ENCODE measurements at places on chromosomes 11 and 22.

GRCh38 chr11:117924631-117925170 is 4.5 kb downstream of the TMPRSS13 start:
- DNase-seq = no peak

- no peak for DNase-seq
These were observed 21.6 kb downstream of the ASPHD2 start for GRCh38 chr22:26450453-26451185.

GRCh38 chr11:35479731-35480130 is 45.7 kb downstream of the PAMR1 start:
- no peak for DNase-seq

DNA sequence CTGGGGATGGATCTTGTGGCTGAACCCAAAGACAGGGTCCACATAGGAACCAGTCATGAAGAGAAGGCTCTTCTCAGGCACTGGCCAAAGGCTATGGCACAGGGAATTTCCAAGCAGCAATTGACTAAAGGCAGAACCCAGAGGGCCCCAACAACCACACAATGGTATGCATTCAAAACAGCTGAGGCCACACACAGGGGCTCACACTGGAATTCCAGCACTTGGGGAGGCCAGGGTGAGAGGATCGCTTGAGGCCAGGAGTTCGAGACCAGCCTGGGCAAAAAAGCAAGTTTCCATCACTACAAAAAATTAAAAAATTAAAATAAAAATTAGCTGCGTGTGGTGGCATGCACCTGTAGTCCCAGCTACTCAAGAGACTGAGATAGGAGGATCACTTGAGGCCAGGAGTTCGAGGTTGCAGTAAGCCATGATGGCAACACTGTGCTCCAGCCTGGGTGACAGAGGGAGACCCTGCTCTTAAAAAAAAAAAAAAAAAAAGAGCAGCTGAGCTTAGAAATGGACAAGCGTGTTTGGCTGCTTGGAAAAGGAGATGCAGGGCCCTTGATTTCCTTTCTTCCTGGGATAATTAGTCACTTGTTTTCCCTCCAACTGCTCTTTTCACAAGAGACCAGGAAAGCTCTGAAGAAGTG is 44.6 kb downstream of the MYH9 start:
- DNase-seq = no peak

DNA sequence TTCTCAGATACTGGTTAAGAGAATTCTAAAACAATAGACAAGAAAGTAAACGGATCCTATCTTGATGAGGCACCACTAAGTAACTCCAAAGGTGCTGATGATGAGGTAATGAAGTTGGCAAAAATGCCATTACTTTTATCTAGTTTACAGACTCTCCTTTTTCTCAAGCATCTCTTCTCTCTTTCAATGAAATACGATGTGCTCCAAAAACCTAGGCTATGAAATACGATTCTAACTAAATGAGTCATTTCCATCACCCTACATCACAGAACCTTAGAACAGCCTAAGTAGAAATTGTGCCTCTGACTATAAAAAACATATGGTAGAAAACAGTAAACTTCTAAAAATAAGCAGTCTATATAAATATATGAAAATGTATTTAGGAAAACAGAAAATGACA is 58.9 kb upstream of the ARHGAP32 start:
- no peak for DNase-seq

DNA sequence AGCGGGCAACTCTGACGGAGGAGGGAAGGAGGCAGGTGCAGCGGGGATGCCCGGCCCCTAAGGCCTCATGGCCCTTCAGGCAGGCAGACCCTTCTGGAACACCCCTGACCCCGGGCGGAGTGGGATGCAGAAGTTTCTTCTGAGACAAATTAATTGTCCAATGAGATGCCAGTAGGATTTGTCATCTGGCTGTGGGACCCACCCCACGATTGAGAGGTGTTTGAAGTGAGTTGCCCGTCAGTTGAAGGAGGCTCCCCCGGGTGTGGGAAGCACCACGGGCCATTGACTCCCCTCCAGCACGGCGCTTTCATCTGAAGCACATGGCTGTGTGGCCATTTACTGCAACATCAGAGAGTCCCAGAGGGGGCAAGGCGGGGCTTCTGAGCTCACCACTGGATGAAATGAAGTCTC is 527.8 kb downstream of the BRD1 start:
- DNase-seq = no peak

DNA sequence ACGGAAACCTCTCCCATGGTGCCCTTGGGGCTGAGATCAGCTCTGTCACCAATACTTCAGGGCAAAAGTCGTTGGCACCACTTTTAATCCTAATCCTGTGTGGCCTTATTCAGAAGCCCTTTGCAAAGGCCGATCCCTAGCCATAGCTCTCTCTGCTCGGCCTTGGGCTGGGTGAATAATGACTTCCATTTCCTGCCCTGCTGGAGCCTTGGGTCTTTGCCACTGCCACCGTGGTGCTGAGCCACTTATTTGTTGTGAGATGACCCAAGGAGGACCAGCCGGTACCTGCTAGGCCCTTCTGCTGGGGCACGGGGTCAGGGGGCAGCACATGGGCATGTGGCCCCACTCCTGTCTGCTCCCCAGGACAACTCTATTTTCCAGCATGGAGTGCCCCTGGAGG is 188.2 kb downstream of the ST3GAL4 start:
- no peak for DNase-seq

DNA sequence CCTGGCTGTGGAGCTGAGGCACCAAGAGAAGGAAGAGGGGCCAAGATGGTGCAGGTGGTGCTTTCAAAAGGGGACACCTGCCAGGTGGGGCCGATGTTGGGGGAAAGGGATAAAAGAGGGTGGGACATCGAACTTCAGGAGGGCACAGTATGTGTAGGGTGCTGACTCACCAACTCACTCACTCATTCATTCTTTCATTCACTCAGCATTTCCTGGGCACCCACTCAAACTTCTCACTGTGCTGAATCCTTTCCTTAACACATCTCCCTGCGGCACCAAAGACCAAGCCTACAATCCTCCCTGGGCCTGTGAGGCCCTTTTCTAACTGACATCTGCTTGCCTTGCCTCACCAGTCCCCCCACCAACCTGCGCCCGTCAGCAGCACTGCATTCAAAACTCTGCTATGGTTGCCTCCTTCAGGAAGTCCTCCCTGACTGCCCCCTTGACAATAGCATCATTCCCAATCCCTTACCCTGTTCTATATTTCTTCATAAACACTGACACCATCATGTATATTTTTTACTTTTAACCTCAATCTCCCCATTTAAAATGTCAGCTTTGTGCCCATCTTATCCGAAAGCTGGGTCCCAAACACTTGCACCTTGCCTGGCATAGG is 246.6 kb downstream of the MN1 start:
- no peak for DNase-seq

DNA sequence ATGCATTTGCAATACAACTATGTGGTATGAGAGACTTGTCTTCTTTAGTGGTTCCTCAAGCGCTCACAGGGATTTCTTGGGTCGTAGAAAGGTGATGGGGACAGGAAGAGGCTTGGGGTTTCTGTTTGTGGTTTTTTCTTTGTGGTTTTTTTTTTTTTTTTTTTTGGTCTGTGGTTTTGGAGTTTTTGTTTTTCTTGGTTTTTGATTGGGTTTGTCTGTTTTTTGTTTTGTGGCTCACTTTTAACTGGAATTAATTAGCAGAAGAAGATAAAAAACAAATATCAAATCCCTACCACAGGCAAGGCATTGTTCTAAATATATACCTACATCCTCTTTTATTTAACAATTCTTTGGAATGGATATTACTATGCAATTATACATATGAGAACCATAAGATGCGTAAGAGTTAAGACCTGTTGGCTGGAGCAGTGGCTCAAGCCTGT is 5.5 kb downstream of the TTC28 start:
- DNase-seq = no peak

GRCh38 chr22:30041881-30042280 is 38.4 kb upstream of the HORMAD2 start:
- DNase-seq = no peak

GRCh38 chr11:46920755-46921154 is 2.4 kb upstream of the LRP4 start:
- no peak for DNase-seq

DNA sequence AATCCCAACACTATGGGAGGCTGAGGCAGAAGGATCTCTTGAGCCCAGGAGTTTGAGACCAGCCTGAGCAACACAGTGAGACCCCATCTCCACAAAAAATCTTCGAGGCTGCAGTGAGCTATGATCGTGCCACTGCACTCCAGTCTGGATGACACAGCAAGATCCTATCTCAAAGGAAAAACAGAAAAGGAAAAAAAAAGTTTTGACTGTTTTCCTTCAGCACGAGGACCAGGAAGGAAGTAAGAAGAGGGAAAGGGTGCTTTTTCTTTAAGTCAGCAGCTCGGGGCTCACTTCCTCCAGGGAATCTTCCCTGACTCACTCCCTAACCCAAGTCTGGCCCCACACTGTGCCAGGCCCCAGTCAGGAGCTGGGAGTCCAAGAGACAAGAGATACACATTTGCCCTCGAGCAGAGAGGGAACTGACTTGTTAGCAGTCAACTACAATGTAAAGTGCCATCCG is 14.2 kb downstream of the ARRB1 start:
- no peak for DNase-seq

DNA sequence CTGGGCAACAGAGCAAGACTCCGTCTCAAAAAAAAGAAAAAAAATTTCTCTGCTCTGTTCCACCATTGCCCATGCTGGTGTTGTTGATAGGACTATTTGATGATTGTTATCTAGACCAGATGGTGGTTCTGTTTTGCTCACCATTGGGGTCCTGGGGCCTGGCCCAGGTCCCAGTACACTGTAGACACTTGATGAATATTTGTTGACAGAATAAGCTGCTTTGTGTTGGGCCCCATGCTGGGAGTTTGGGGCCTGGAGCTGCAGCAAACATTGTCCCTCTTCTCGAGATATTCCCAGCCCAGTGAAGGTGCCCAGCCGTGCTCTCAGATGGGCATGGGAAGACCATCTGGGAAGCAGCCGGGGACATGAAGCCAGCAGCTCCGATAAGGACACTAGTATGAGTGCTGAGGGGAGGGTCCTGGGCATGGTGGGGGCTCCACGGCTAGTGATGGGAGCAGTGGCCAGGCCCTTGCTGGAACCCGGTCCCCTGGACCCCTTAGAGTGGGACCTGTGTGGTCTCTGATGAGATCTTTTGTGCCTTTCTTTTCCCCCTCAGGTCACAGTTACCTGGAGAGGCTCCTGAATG is 13.6 kb downstream of the INCENP start:
- DNase-seq = no peak

DNA sequence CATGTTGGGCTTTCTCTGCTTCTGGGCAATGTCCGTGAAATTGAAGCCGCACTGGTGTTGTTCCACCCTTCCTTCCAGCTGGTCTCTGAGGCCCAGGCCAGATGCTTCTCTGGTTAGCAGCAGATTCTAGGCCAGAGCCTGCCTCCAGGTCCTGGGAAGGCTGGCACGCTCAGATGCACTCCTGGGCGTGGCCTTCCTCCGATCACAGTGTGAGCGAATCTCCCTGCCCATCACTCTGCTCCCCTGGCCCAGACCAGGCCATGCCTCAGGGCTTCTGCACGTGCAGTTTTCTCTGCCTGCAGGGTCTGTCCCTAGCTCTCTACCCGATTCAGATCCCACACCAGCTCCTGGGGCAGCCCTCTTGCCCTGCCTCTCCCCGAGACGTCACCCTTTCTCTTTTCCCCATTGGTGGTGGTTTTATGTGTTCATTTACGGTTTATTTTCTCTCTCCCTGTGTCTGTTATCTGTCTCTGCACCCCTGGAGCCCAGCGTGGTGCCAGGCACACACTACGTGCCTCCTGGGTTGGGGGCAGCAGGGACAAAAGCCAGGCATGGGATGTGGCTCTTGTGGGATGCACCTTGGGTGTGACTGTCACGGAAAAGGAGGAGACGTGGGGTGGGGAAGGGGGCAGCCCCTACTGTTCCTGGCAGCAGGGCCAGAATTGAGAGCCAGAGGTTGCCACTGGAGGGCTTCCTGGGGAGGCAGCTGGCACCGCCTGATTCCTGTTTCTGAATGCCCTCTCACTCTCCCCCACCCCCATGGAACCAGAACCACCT is 66.0 kb downstream of the KCNQ1 start:
- DNase-seq = no peak

- DNase-seq = no peak
These were observed 5.0 kb upstream of the RASL10A start for GRCh38 chr22:29320546-29320945.

GRCh38 chr22:41524251-41524661 is 20.0 kb downstream of the POLR3H start:
- DNase-seq = no peak

- DNase-seq = no peak
These were observed 94.0 kb downstream of the BRD1 start for GRCh38 chr22:49733631-49734030.

DNA sequence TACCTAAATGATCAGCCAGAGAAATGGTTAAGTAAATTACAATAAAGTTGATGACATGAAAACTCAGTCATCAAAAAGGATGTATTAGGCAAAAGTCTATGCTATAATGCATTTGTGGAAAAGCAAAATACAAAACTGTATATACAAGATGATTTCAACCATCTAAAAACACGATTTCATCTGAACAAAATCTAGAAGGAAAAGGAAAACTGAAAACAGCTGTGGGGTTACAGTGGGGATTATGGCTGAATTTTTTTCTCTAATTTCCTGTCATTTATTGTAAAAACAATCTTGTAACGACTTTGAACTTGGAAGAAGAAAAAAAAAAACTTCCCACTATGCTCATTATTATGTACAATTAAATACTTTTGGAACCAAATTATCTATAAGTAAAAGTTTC is 30.3 kb downstream of the CHEK2 start:
- no peak for DNase-seq

- DNase-seq = no peak
These were observed 72.1 kb downstream of the PTPRJ start for GRCh38 chr11:48052183-48053044.

- DNase-seq = no peak
These were observed 396.4 kb downstream of the METTL15 start for GRCh38 chr11:28504555-28505110.

DNA sequence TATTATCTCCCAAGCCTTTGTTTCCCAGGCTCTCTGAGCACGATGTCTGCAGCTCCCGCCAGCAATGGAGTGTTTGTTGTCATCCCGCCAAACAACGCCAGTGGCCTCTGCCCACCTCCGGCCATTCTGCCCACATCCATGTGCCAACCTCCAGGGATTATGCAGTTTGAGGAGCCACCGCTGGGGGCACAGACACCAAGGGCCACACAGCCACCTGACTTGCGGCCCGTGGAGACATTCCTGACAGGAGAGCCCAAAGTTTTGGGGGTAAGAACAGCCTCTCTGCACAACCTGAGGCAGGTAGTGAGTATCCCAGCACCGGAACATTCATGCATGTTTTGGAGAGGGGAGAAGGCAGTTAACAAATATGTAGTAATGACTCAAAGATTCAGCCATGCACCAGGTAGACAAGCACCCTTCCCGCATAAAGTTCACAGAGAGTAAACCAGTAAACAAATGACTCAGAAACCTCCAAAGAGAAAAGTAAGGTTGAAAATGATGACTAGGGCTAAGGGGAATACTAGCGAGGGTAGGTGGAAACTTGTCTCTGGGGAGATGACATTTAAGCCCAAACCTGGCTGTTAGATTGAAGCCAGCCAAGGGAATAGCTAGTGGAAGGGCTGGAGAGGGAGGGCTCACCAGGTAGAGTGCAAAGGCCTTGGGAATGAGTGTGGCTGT is 7.2 kb downstream of the MS4A15 start:
- no peak for DNase-seq

GRCh38 chr11:116333001-116333535 is 439.7 kb downstream of the BUD13 start:
- DNase-seq = no peak

- no peak for DNase-seq
These were observed 52.3 kb downstream of the TST start for GRCh38 chr22:36966851-36967540.

- no peak for DNase-seq
These were observed 8.6 kb upstream of the OR51G1 start for GRCh38 chr11:4932751-4933150.

- no peak for DNase-seq
These were observed 68.0 kb downstream of the USP47 start for GRCh38 chr11:11909727-11910126.

Measured in stimulated activated effector memory CD8-positive, alpha-beta T cell treated with anti-CD3 and anti-CD28 coated beads, Interleukin-12 subunit alpha, Interleukin-12 subunit beta, amount 100 ng/mL, for 72 hours (primary cell).